Stimulated activated CD8-positive, alpha-beta memory T cell treated with anti-CD3 and anti-CD28 coated beads, Interleukin-4, amount 100 ng/mL, for 1 hour (primary cell): ENCODE measurements at places on chromosomes 12 and 14.
A peak's percentile ranks its signal among the peaks of the same experiment; 100 is the strongest.

- no peak for DNase-seq
Observed at GRCh38 chr12:52744493-52745156, 32.5 kb downstream of the KRT76 start.

GRCh38 chr12:48812389-48812788 is 5.9 kb upstream of the CACNB3 start:
- no peak for DNase-seq

DNA sequence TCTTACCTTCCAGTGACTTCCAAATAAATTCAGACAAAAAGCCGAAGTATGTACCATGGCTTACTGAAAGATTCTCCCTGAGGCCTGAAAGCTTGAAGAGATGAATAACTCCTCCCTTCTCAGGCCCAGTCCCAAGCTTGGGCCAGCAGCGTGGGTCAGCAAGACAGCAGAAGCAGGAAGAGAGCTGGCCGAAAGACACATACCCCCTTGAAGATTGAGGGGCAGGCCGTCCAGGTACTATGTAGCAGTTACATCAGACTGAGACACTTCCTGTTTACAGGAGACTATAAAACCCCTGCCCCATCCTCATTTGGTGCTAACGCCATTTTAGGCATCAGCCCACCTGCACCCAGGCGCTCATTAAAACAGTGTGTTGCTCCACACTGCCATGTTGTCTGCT is 15.0 kb downstream of the NDUFA12 start:
- DNase-seq, result no peak

- DNase-seq, result no peak
Observed at GRCh38 chr12:91801048-91801447, 344.6 kb downstream of the BTG1 start.

DNA sequence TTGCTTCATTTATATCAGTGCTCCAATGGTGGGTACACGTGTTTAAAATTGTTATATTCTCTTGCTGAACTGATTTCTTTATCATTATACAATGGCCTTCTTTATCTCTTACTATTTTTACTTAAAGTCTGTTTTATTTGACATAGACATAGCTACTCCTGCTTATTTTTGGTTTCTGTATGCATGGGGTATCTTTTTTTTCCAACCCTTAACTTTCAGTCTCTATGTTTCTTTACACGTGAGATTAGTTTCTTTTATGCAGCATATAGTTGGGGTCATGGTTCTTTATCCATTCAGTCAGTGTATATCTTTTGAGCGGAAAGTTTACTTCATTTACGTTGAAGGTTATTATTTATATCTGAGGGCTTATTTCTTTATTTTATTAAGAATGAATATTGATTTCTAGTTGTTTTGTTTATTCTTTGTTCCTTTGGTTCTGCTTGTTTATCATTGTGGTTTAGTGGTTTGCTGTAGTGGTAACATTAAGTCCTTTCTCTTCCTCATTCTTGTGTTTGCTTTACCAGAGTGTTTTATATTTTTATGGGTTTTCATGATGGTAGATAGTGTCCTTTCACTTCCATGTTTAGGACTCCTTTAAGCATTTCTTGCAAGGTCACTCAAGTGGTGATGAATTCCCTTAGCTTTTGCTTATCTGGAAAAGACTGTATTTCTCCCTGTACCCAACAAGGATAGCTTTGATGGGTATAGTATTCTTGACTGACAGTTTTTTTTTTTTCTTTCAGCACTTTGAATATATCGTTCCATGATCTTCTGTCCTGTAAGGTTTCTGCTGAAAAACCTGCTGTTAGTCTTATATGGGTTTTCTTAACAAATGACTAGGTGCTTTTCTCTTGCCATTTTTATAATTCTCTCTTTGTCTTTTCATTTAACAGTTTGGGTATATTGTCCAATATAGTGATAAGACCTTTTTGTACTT is 38.3 kb upstream of the FAR2 start:
- no peak for DNase-seq

GRCh38 chr12:50425589-50426258 is 25.0 kb downstream of the LARP4 start:
- DNase-seq, result no peak

DNA sequence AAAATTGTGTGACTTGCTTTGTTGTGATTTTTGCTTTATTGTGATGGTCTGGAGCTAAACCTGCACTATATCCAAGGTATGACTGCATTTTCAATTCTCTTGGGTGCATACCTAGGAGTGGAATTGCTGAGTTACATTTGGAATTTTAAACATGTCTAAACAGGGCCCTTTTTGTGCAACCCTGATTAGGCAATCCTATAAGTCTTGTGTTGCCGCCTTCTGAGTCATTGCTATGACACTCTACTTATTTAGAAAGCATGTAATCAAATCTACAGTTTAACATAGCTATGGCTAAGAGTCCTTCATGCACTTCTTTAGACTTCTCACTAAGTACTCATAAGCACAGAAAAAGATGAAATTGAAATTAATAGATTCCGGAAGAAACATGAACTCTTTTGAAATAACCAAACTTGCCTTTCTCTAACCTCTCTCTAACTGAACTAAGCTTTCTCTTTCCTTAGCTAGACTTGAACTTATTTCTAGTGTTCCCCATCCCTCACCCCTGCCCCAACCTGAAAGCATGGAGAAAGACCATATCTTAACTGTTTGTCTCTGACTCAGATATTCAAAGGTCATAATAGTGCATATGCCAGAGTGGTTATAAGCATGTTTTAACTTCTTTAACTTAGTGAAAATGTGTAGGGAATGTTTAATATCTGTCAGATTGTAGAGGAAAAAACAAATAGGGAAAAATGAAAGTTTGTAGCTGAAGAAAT is 203.0 kb downstream of the SNAPC1 start:
- no peak for DNase-seq

- no peak for DNase-seq
Observed at GRCh38 chr12:123960856-123961255, 11.8 kb downstream of the CCDC92 start.

DNA sequence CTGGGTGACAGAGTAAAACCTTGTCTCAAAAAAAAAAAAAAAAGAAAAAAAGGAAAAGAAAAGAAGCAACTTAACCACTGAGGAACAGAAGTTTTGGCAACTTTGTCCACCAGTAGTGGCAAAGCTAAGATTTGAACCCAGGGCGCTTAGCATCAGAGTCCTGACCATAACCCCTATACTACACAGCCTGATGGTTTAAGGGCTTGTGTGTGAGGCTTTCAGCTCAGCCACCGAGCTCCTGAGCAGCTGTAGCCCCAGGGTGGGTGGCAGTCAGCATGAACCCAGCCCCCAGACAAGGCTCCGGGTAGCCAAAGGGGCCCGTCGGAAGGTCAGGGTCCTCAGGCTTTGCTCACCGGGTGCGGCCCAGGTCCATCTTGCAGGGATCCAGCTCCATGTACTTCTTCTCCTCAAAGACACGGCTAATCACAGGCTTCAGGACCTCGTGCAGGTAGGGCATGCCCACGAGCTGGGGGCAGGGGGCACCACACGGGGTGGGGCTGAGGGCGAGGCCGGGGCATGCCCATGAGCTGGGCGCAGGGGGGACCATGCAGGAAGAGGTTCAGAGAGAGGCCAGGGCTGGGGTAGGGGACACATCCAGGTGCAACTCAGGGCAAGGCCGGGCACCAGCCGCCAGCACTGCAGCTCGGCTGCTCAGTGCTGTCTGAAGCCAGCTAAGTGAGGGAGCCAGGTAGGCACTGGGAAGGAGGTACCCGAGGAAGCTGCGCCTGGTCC is 20.9 kb downstream of the RASAL1 start:
- no peak for DNase-seq

GRCh38 chr14:102591372-102591943 is 991 bp upstream of the RCOR1 start:
- DNase-seq, result peak; percentile 6

- DNase-seq, result no peak
Observed at GRCh38 chr14:24162093-24162492, 1.0 kb downstream of the IRF9 start.

DNA sequence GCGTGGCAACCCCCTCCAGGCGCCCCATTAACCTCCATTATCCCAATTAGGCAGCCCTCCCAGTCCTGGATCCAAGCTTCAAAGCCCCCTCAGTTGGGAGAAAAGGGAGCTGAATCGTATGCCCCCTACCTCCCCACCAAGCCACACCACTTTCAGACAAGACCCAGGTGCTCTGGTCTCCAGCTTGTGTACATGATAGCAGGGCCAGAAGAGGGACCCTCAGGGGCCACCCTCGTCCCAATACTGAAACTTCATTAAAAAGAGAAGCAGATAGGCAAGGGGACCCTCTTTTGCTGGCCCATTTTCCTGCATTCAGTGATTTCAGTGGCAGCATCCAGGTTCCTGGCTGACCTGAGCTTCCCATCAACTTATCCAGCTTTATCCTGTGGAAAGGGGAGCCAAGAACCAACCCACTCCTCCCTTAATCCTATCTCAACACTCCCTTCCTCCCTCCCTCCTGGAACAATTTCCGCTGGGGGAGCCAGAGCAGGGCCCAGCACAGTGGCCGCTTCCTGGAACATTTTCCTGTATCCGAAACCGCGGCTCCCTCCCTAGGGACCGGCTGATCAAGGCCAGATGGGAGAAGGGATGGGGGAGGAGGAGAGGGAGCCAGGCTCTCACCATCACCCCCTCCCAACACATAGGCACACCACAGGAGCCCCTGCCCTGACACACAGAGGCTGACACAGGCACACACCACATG is 9.5 kb upstream of the SP7 start:
- no peak for DNase-seq

DNA sequence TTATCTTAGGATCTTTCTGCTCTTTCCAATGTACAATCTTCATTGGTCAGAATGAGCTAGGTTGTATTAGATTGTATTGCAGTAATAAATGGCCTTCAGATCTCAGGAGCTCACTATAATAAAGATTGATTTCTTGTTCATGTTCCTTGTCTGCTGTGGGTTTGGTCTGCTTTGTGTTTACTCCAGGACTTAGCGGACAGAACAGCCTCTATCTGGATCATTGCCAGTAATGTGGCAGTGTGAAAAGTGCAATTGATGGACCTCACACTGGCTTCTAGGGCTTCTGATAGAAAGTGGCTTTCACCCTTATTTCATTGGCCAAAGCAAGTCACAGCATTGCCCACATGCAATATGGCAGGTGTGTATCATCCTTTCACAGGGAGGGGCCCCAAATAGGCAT is 81.2 kb downstream of the BTG1 start:
- no peak for DNase-seq

GRCh38 chr14:59870277-59871165 is at the start of gene RTN1:
Gene RTN1, minus strand, starts transcription at chr14:59870776. Its CDS starts 146 bp downstream, at chr14:59870630.
- DNase-seq, result no peak

- no peak for DNase-seq
Observed at GRCh38 chr12:92955997-92956663, 27.0 kb upstream of the EEA1 start.

- DNase-seq, result no peak
Observed at GRCh38 chr14:91367173-91368171, 50.1 kb downstream of the CCDC88C start.

DNA sequence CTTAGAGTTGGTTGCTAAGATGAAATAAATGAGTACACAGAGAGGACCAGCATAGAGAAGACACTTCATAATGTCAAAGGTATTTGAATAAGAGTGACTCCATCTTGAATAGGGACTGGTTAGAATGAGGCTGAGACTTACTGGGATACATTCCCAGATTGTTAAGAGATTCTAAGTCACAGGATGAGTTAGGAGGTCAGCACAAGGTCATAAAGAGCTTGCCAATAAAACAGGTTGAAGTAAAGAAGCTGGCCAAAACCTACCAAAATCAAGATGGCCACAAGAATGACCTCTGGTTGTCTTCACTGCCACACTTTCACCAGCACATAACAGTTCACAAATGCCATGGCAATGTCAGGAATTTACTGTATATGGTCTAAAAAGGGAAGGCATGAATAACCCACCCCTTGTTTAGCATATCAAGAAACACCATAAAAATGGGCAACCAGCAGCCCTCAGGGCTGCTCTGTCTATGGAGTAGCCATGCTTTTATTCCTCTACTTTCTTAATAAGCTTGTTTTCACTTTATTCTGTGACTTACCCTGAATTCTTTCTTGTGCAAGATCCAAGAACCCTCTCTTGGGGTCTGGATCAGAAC is 8.3 kb upstream of the SERPINA1 start:
- no peak for DNase-seq

- no peak for DNase-seq
Observed at GRCh38 chr12:28601570-28602058, 411.4 kb downstream of the CCDC91 start.

GRCh38 chr12:27517546-27517945 is 6.5 kb upstream of the PPFIBP1 start:
- DNase-seq, result no peak

DNA sequence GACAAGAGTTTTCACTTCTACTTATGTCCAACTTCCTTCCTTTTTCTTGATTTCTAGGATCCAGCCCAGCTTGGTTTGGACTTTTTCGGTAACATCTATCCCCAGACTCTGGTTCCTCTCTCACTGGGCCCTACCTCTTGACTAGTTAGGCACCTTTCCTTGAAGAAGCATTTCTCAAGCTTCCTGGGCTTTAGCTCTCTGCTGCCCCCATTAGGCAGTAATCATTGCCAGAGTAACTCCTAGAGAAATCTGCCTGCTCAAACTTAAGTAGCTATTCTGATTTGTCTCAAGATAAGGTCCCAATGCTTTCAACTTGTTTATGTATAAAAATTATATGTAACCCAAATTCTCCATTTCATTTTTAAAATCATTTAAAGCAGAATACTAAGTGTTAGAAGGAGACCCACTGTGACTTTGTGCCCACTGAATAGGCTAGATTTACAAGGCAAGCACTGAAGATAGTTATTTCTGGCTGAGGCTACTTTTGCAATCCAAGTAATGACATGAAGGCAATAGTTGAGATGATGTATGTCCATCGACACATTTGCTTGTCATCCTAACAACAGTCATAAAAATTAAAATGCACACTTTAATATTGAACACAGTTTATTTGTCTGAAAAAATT is 275.0 kb upstream of the G2E3 start:
- DNase-seq, result no peak

DNA sequence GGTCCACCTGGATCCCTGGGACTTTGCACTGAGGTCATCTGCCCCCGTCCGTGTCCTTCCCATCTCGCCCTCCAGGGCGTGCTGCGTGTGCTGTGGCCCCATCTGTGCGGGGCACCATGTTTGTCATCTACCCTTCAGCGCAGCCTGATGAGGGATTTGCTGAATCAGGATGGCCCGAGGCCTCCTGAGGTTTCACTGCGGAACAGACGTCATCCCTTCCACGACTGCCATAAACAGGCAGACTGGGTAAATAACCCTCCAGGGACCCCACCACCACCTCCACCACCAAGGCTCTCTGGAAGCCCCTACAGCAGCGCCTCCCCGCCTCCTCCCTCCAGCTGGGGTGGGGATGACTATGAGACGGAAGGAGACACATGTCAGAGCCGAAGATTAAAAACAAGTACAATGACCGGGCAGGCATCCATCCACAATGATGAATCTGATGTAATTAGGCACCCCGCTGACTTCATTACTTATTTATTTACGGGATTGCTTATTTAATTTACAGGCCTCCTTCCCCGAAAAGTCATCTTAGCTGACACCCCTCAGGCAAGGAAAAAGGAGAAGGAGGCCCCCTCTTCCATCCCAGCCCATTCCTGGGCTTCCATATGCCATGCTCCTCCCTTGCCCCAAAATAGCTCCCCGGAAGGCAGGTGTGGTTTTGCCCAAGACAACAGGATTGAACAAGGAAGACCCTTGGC is 39.4 kb downstream of the NCOR2 start:
- no peak for DNase-seq
